ENCODE measurements at places on chromosomes 4 and X.

DNA sequence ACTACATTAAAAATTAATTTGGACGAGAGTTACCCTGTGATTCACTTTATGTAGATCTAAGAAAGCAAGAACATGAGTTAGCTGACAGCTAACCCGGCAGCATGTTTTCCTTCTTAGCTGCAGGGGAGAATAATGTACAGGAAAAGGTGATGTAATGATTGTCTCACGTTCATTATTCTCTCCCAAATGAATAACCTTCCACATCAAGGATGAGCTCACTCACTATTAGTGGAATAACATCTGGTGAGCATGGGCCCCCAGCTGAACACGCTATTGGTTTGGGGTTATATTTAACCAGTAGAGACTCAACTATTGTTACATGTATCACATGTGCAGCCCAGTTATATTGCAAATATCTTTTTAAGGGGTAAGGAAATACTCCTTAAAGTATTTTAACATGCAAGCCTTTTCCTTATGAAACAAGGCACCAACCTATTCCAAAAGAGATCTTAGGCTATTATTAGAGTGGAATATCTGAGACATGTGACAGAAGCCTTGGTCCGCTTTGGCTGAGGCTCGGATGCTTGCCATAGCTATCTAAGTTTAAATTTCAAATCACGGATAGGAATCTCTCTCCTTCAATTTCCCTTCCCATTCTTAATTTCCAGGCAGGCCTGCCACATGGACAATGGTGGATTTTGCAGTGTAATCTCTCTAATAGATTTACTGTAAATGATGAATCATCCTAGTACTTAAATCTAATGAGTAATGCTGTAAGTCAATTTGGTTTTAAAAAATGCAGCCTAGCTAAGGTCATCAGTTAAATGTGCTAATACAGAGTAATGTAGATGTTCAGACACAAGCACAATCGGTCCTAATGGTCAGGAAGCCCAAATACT, 99.0 kb upstream of the OTUD4 start:
- no peak for DNase-seq

- no peak for DNase-seq
These were observed 95.4 kb downstream of the TBL1X start for GRCh38 chrX:9560219-9560618.

DNA sequence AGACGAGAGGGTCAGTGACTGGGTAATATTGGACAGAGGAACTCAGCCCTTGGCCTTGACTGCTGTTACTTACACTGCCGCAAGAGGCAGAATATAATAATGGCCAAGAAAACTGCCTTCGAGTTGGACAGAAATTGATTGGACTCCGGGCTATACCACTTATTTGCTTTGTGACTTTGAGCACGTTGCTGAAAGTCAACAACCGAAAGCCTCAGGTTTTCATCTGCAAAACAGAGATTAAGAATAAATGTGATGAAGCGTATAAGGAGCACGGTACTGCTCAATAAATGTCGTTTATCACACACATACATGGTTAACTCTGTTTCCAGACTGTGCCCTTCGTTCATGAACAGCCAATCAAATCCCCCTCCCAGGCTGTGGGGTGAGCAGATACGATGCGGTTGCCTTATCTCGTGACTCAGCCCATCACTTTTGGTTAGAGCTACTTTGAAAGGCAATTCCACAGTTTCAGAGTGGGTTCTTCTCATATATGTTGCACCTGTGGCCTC, 91.6 kb downstream of the TSPAN7 start:
- no peak for DNase-seq

GRCh38 chrX:126580877-126581276, 28.3 kb upstream of the DCAF12L1 start:
- DNase-seq, result no peak

DNA sequence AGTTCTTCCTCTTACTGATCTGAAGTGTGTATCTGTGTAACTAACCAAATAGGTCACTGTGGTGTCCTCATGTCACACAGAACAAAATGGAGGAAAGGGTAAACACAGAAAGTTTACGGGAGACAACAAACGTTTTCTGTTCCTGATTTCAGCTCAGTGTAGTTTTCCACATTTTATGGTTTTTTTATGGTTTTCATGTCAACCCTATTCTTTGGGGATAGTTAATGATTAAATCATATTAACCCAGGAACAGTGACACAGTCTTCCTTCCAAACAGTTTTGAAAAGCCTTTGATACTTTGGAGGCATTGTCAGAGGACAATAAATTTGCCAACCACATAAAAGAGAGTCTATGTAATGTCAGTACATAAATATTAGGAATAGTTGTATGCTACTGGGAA, 4.2 kb downstream of the LNX1 start:
- no peak for DNase-seq

GRCh38 chrX:118024482-118024881, 92.1 kb downstream of the KLHL13 start:
- no peak for DNase-seq

DNA sequence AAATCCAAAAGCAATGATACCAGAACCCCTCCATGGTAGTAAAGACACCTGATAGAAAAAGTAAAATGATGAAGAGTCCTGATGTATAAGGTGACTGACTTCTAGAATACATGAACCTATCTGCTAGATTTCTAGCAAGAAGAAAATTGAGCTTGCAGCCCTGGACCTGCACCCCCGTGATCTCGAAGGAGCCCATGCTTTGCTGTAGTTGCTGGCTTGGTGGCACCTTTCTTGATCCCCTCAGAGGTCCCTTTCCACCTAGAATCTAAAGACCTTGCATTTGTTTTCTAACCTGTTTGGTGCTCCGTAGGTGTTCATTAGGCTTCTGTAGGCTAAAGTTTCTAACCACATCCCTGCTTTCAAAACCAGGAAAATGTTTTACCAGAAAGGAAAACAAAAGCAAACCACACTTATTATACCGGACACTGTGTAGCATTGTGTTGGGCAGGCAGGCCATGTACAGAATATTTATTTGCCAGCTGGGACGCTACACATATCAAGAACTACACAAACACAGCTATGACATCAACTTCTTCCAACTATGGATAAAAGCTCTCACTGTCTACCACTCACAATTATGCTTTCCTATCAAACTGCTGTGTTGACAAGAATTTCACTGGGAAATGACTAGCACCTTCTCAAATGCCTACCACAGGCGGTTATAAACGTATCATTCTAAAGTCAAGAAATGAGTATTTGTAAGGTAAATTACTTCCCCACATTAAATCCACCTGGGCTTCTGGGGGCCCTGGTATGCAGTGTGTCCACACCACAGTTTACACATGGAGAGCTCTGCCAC, 316.2 kb downstream of the UNC5C start:
- no peak for DNase-seq

DNA sequence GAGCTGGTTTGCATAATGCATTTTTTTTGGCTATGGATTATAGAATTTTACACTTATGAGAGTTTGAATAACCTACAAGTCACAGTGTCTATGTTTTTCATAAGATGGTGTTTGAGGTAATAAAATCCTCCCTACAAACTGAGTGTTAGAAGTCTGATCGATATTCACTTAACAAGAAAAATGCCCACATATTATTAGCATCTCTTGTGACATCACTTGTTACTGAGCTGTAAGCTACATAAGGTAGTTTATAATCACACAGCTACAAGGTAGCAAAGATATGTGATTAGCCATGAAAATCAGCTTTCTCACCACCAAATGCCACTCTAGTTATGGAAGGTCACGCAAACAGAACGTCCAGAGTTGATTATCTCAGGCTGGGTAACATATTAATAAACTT, 669.6 kb downstream of the PCDH18 start:
- DNase-seq, result no peak

GRCh38 chr4:37675587-37676290, 10.4 kb downstream of the RELL1 start:
- no peak for DNase-seq

DNA sequence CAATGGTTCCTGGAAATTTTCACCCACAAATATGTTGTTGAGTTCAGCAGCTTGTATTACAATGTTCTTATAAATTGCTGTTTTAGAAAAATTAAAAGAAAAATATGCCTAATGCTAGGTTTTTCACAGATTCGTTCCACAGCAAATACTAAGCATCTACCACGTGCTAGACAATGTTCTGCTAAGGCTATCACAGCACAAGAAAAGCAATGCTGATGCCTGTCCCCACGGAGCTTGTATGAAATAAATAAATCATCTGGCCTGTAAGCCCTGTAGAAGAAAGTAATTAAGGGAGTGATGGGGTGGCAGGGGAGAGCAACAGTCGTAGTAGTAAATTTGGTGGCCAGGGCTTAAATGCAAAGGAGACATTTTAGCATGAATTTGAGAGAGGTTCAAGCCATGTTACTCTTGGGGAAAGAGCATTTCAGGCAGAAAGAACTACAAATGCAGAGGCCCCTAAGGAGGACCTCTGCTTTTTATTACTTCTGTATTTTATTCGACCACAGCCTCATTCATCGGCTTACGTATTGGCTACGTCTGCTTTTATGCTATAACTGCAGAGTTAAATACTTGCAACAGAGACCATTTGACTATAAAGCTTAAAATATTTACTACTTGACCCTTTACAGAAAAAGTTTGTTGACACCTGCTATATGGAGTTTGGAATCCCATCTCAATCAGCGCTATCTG, 36.3 kb downstream of the ARAP2 start:
- no peak for DNase-seq

DNA sequence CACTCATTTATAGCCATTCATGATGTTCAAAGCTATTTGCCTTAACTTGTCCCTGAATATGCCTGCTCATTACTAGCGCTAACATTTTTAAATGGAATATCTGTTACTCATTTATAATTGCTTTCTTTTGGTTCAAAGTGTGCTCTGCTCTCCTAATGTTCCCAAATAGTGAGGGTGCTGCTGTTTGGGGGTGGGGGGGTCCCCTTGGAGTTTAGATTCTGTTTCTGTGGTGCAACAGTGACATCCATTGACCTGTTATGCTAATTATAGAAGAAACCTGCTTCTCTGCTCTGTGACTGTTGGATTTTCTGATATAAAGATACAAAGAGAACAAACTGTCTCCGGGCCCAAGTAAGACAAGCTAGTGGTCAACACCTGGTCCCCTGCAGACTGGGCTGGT, 222.4 kb downstream of the SHROOM3 start:
- DNase-seq, result no peak

- no peak for DNase-seq
These were observed 366.7 kb upstream of the FAM241A start for GRCh38 chr4:111778543-111778942.

GRCh38 chr4:86243750-86244149, 116.1 kb downstream of the MAPK10 start:
- no peak for DNase-seq

GRCh38 chr4:26899991-26900390, 39.4 kb downstream of the STIM2 start:
- DNase-seq, result no peak

GRCh38 chr4:166675411-166675810, 558.9 kb downstream of the SPOCK3 start:
- no peak for DNase-seq

DNA sequence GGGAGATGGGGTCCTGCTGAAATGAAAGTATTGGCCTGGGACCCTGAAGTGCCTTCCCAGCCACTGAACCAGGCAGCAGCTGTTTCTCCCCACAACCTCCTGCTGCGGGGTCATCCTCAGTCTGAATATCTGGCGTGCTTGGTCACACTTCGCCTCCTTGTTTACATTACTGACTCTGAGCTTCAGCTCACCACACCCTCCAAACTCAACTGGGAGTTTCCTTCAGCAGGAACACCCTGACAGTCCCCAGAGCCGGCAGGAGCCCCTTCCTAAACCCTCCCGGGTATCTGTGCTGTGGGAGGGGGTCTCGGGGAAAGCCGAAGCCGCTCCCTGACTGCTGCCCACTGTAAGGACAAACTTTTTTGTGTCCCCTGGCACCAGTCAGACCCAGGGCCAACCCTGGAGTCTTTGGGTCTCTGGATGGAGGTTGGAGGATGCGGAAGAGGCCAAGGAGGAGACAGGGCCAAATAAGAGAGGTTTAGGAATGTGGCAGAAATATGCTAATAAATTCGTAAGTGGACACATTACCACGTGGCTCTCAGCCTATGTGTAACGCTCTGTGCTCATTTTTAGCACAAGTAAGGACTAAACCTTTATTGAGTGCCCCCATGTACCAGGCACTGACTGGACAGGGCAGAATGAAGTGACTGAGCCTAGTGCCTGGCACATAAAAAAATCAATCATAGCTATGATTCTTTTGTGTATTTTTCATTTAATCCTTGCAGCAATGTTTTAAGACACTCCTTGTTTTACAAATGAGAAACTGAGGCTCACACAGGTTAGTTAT, 20.7 kb downstream of the FHDC1 start:
- DNase-seq, result no peak

DNA sequence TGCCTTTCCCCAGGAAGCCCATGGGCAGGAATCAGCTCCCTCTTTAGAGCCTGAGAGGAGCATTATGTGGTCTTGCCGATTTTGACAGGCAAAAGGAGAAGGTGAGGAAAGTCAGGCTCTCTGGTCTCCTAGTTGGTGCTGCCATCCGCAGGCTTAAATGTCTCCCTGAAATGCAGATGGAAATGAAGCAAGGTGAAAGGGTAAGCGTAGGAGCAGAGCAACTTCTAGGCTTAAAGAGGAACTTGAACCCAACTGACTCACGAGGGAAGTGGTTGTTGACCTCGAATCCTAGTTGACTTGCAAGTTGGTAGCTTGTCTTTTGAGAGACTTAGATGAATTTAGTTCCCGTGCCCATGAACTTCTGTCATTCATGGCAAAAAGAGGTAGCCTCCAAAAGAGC, 205.9 kb downstream of the PTTG2 start:
- no peak for DNase-seq

GRCh38 chrX:79082899-79083298, 61.6 kb upstream of the GPR174 start:
- no peak for DNase-seq

- DNase-seq, result no peak
These were observed 287.0 kb upstream of the NOCT start for GRCh38 chr4:138728566-138728965.

GRCh38 chr4:102169345-102169744, 175.9 kb downstream of the SLC39A8 start:
- DNase-seq, result no peak

GRCh38 chrX:123450222-123450621, 266.1 kb downstream of the GRIA3 start:
- no peak for DNase-seq

- no peak for DNase-seq
These were observed 196.7 kb upstream of the AR start for GRCh38 chrX:67347145-67347544.

DNA sequence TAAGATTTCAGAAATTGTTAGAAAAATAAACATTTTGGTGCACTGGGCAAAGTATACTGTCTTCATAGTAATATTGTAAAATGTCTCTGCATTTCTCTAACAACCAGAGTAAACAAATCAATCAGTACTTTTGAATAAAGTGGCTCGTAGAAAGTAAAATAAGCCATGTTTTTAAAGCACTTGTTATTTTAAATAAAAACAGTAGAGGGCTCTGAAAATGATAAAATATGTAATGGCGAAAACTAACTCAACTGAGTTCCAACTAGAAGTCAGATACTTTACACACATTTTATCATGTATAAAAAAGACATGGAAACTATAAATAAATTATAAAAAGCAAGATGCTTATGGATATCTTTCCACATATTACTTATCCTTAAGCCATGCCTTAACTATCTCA, 1134.4 kb downstream of the PDHA2 start:
- no peak for DNase-seq

- DNase-seq, result no peak
These were observed 20.9 kb downstream of the NFKB1 start for GRCh38 chr4:102522031-102522440.

GRCh38 chrX:111869639-111870034, 6.3 kb upstream of the TRPC5OS start:
- no peak for DNase-seq

All from right lobe of liver (tissue), 6 donors.